ENCODE measurements at places on chromosomes 3 and 15.

DNA sequence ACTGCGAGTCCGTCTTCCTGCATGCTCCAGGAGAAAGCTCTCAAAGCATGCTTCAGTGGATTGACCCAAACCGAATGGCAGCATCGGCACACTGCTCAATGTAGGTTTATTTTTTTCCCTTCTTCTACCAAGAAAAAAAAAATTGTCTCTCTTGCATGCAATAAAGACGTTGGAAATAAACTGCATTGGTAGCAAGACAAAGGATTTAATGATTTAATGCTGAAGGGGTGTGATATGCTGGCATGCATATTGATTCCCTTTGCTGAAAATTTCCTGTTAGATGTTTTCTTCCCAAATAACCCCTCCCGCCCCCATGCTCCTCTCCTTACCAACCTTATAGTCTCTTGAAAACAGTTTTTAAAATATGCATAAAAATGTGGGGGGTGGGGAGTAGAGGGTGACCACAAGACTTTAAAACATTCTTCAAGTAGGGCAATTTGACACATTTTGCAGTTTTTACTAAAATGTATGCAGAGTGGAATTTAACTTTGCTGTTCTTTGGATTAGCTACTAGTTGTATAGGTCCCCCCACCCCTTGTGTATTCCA is 799 bp downstream of the RARB start:
- DNase-seq: no peak

- no peak for DNase-seq
These were observed 28.2 kb downstream of the CHD2 start for GRCh38 chr15:92928225-92928750.

- no peak for DNase-seq
These were observed 3.1 kb downstream of the PAQR9 start for GRCh38 chr3:142960322-142960850.

GRCh38 chr15:94671858-94672532 is 440.6 kb downstream of the MCTP2 start:
- no peak for DNase-seq

DNA sequence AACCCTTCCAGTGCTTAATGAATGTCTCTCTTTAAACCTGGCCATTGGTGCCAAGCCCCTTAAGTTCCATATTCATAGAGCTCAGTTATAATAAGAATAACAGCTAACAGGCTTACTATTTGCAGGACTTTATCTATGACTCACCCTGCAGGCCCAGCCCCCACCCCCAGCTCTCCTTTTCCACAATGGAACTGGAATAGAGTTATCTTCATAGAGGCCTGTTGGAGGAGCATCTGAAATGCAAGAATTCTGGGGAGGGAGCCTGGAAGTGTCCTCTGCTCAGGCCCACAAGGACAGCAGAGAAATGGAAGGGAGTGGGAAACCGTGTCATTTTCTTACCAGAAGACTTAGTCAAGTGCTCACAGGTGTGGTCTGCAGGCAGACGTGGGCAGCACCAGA is 52.8 kb downstream of the SEMA5B start:
- DNase-seq: no peak

DNA sequence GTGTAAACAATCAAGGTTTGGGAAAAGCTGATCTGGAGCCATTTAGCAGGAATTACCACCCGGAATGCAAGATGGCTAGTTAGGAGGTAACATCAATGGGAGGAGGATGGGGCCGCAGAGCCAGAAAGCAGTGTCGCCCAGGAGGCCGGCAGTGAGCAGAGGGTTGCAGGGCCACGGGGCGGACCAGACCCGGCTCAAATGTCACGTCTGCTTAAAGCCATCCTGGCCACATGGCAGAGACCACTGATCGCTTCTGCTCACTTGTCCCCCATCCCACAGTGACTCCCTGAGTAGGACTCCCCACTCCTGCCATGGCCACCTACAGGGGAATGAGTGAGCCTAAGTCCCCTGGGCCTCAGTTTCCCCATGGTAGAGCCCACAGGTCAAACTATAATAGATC is 18.2 kb downstream of the MGLL start:
- no peak for DNase-seq

GRCh38 chr15:22267761-22268160 is 187.4 kb downstream of the OR4M2 start:
- DNase-seq: no peak

- DNase-seq: no peak
These were observed 3.3 kb downstream of the VPS8 start for GRCh38 chr3:184815046-184815930.

DNA sequence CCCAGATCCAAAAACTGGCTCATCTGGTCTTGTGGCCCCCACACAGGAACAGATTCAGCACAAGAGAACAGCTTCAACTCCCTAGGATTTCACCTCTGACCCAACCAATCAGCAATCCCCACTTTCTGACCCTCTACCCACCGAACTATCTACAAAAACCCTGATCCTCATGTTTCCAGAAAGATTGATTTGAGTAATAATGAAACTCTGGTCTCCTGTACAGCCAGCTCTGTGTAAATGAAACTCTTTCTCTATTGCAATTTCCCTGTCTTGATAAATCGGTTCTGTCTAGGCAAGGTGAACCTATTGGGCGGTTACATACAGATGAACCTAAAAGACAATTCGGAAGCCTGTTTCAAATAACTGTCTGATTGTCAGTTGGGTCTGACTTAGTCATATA is 847.6 kb upstream of the ALCAM start:
- no peak for DNase-seq

GRCh38 chr15:75123395-75123794 is 78.3 kb upstream of the C15orf39 start:
- no peak for DNase-seq

DNA sequence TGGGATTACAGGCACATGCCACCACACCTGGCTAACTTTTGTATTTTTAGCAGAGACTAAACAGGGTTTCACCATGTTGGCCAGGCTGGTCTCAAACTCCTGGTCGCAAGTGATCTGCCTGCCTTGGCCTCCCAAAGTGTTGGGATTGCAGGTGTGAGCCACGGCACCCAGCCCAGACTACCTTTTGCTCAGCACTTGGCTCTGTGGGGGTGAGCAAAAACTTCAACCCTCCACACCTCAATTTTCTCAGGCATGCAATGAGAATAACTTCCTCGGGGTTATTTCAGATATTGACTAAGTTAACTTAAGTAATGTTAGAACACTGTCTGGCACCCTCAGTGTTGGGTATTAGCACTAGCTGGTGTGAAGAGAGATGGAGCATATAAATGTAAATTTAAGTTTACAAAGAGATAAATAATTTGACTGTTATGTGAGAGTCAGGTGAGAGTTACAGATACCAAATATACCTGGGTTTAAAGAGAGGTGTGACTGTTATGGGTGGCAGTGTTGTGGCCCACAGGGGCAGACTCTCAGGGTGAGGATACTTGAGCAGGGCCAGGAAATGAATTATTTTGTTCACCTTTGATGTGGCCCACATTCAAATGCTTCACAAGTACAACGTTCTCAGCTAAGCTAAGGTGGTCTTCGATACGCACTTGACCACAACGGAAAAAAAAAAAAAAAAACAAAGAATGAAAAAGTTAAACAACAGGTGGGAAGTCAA is 29.0 kb downstream of the CPOX start:
- no peak for DNase-seq

GRCh38 chr3:62367763-62368195 is 5.6 kb downstream of the FEZF2 start:
- DNase-seq: no peak

DNA sequence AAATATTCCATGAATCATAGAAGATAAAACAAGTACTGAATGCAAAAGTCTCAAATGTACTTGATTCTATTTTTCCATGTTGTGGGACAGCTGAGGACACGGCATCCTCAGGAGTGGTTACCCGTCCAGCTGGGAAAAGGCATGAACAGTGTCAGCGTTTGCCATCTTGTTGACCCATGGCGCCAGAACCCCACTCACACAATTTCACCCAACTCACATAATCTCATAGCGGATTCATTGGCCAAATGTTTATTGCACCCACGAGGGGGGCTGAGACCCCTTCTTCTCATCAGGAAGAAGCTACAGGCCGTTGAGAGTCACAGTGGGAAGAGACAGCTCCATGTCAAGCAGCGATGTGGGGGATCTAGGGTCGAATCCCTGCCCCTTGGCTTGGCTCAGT is 72.9 kb downstream of the OCA2 start:
- DNase-seq: no peak

- no peak for DNase-seq
These were observed 10.6 kb downstream of the IL17RB start for GRCh38 chr3:53856964-53857363.

DNA sequence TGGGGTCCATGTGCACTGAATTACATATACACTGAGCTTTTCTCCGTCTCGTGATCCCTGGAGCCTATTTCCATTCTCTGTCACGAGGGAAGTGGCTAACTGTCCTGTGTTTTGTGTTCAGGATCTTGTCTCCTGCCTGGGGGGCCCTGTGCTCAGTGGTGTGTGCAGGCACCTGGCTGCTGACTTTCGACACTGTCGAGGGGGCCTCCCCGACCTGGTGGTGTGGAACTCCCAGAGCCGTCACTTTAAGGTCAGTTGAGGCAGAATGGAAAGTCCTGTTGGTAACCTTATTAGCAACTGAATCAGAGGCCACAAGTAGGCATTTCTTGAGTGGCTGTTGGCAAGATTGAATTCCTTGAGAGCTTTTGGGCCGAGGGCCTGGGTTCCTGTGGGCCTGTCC is 26.7 kb downstream of the FAN1 start:
- no peak for DNase-seq

DNA sequence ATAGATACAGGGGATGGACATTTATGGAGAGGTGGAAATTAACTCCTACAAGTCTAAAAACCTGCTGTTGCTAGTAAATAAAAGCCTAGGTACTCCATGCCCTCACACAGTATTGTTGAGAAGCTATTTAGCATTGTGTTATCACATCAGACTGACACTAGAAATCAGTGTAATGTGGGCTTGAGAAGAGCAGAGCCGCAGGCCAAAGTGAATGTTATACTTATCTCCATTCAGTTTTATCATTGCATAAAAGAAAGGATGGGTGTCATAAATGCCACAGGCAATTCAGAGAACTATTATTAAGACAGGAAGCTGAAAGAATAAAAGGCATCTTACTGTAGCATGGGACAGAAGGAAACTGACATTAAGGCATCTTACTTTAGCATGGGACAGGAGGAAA is 13.7 kb upstream of the ISLR start:
- DNase-seq: no peak

DNA sequence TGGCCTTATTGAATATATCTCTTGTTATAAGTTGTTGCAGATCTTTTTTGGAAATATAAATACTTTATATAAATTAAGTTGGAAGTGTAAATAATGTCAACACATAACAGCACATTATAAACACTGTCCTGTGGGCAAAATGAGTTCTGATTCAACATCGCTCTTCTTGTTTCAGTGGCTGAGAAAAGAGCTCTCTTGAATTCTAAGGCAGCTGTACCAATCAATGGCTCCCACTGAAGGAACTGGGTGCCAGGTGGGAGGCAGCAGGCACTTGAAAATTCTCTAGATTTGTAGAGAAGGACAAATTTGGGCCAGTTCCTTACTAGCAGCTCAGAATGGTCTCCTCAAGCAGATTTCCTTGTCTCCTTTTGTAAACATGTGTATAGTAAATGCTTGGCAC is 45.6 kb downstream of the CHST2 start:
- no peak for DNase-seq

GRCh38 chr15:39363761-39364586 is 216.9 kb upstream of the THBS1 start:
- no peak for DNase-seq

DNA sequence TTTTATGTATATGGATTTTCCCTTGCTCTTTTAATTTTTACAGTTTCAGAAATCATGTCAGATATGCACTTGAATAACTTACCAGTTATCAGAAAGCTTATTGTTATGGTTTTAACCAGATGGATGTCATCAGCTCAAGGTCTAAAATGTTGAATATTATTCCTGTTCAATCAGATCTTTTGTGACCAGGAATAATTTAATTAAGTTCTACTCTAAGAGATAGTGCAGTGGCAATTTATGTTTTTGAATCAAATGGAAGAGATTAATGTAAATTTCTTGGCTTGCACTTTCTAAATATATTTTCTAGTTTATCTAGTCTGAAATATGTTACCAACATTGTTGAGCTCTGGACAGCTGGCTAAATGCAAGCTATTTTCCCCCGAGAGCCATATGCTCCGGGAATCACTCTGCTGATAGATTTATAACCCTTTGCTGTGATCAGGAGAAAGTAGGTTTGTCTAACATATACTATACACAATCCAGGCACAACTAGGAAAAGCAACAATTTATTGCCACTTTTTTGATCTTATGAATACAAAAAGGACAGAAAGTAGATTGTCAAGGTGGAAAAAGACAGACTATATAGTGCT is 76.8 kb upstream of the CD96 start:
- no peak for DNase-seq

- no peak for DNase-seq
These were observed 270.9 kb downstream of the FHIT start for GRCh38 chr3:60980342-60980692.

DNA sequence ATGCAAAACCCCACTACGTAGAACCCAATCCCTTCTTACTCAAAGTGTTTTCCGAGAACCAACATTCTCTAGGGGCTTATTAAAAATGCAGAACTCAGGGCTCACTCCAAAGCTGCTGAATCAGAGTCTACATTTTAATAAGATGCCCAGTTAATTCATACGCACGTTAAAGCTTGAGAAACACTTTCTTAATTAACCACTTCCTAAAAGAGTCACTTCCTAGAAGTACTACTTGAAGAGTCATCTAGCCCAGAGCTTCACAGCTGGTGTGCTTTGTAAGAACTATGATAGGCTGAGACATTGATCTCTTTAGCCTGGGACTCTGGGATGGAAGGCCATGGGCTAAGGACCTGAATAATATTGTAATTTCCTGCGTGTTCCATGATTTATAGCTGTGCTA is 9.0 kb downstream of the COL6A5 start:
- DNase-seq: no peak

DNA sequence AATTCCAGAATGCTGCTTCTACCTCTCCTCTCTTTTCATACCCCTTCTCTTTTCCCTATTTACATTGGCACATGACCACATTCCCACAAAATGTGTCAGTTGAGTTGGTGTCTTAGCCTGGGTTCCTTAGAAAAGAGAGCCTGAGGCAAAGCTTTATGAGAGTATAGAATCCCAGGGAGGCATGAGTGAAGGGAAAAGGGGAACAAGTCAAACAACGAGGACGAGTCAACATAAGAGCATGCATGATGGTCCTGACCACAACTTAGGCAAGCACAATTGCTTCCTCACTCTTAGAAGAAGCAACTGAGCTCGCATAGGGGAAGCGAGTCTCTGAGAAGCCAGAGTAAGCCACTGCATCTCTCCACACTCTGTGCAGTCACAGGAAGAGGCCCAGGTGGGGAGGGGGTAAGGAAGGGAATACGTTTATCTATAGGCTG is 15.4 kb upstream of the ZNF774 start:
- DNase-seq: no peak

GRCh38 chr3:143349455-143349854 is 229.9 kb downstream of the CHST2 start:
- no peak for DNase-seq

Data from nucleus accumbens (tissue), 56 donors.